ENCODE measurements at places on chromosomes 7 and 10.

GRCh38 chr10:17239345-17240085, 11.5 kb downstream of the VIM start:
- DNase-seq: no peak

DNA sequence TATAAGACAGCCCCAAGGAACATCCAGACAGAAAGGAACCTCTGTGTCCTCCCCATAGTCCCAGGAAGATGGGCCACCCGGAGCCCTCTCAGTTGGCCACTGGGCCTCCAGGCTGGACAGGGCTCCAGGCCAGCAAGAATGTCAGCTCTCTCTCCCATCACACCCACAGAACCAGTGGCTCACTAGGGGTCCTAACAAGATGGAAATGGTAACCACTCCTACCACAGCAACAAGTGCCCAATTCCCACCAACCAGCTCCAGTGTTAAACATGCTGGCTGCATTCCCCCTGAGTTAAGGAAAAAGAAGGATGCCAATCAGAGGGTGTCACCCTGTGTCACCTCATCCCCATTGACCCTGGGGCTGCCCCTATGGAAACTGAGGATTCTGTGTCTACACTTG, 333.0 kb downstream of the GRID1 start:
- no peak for DNase-seq

- DNase-seq: no peak
Measured at GRCh38 chr10:4051641-4052151, 266.7 kb upstream of the KLF6 start.

DNA sequence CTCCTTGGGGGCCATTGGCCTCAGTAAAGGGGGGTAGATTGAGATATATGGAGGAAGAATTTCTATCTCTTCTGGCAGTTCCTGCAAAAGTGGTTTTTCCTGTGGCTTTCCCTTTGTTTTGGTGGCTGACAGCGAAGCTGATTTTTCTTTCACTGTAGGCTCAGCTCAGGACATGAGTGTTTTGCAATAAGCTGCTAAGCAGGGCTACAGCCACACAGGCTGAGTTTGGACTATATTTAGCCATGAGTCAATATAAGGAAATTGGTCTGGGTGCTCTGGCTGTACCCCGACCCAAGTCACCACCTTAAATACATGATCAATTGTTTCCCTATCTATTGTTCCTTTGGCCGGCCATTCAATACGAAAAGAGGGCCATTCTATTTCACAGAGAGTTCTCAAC, 212.7 kb upstream of the KCND2 start:
- DNase-seq: peak; percentile 24

- no peak for DNase-seq
Measured at GRCh38 chr10:74738985-74739567, 87.3 kb upstream of the KAT6B start.

DNA sequence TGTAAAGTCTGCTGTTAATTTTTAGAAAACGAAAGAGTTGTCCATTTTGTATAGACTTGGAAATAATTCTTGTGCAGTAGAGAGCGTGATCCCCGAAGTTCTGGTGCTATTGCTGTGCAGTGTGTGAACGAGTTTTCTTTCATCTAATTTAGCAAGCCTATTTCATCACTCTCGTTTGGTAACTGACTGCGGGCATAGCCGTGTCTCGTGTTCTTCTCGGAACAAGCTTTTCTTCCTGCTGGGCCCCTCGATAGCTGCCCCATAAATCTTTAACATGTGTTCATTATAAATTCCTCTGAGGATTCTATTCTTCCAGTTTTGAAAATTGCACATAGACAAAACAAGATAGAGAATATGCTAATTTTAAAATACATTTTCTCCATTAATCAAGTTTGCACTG, 622.0 kb upstream of the PFKP start:
- no peak for DNase-seq

DNA sequence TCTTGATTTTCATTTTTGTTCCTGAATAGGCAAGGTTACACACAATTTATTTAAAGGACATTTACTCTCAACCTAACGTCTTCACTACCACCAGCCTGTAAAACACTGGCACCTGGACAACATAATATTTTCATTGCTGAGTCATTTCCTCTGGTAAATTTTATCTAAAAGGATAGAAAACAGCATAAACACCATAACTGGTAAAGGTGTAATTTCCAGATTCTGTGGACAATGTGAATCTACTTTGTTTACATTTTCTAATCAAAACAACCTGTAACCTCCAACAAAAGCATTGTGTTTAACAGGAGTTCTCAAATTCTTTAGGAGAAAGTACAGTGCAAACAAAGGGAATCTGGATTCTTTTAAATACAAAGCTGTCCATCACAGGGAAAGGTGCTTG, 472.0 kb upstream of the AKR1E2 start:
- no peak for DNase-seq

DNA sequence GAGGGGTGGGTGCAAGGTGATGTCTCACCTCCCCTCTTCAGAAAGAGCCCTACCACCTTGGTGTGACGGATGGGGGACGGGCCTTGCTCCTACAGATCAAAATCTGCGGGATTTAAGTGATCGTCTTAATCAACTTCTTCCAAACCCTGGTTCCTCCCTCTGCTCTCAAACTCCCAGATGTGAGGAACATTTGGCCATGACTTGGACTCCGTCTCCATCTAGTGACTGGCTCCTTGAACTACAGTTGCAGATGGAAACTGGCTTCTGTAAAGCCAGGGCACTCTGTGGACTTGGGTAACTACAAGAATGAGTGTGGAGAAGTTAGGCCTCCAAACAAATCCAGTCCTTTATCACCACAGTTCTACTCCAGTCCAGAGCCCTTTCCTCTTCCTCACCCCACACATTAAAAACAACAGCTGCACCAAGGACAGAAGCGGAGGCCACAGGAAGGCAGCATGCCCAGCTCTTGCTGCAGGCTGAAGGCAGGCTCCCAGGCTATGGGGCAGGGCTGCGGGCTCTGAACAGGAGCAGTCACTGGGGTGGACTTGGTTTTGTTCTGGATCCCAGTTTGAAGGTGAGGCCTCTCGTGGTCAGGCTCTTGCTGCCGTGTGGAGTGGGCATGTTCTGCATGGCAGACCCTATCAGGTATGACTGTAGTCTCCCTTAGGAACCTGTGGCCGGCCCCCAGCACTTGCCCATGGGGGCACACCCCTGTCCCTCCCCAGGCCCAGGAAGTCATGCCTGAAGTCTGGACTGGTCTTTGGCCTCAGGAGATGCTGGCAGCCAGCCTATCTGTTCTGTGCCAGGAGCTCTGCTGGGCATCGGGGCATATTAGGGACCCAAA, 79.4 kb downstream of the VWC2 start:
- DNase-seq: peak; percentile 47

DNA sequence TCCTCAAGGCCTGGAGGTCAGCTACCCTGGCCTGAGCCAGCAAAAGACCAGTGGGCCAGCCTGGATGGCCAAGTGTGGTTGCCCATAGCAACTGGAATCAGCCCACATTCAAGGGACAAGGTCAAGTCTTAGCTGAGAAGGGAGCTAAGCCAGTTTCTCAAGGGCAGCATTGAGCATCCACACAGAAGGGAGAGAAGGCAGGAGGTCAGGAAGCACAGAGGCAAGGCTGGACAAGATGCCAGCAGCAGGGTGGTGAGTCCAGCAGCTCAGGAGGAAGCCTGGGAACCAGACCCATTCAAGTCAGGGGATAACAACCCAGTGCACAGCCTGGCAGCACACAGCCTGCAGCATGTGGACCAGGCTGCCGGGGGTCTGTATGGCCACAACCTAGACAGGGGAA, 54.0 kb upstream of the ZMIZ1 start:
- DNase-seq: no peak

DNA sequence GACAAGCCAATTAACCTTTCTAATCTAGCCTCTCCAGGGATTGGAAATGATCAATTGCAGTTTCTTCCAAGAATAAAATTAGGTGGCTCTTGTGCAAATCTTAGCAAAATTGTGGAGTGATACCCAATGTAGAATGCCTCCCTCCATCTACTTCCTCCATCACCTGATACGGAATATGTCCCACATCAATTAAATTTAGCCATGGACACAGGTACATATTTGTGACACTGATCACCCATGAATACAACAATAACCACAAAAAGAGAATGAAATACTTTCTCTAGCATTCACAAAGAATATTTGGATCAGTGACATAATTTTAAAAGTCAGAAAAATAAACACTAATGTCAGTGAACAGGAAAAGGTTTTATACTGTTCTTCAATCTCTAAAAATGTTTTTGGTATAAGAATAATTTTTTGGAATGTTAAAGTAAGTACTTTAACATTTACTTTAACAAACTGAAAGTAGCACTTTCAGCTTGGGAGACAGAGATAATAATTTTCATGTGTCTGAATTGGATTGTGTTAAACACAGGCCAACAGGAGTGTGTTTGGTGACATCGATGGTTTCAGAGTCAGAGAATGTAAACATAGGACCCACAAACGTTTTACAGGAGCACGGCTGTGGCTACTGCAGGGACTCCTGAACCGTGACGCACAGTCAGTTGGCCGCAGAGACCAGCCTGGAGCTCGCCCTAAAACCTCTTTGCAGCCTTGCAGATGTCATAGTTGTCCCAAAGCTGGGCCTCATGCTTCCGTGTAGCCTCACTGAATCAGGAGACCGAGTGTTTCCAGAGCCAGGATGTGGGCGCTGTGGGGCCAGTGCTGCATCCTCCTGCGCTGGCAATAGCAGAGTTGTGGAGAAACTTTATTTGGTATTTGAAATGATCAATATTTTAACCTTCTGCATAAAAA, 7.2 kb downstream of the RBM20 start:
- DNase-seq: peak; percentile 70

DNA sequence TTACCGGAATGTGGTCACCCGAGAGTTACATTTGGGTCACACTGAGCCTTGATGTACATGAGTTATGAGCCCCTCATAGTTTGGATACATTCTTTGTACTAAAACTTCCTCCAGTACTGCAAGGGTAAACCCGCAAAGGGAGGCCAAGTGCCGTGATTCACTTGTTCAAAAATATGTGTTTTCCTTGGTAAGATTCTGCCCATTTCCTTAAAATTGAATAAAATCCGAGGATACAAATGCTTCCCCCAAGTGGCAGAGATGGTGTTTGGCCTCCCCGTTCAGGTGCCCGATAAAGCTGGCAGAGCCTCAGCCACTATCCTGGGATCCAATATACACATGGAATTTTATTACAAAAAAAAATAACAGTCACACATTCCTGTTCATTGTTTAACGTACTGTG, 268.3 kb downstream of the DIP2C start:
- no peak for DNase-seq

- DNase-seq: no peak
Measured at GRCh38 chr7:47531584-47532492, 50.1 kb downstream of the TNS3 start.

- DNase-seq: no peak
Measured at GRCh38 chr10:72445851-72446250, 91.1 kb upstream of the DNAJB12 start.

DNA sequence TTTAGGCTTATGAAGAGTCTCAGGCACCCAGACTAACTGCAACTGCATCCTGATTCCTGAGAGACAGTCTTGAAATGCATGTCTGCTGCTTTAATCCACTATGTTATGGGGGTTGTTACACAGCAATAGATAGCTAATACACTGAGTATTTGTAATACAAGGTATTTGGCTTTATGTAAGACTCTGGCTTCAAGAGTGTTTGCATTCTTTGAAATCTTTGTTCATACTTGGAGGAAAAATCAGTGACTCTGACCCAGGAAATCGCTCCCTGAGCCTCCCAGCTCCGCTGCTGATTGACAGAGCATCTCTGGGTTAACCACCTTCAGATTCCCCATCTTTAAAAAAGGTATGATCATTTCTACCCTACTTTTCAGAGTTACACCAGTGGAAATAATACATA, 133.9 kb downstream of the MTPAP start:
- peak; percentile 47 for DNase-seq

DNA sequence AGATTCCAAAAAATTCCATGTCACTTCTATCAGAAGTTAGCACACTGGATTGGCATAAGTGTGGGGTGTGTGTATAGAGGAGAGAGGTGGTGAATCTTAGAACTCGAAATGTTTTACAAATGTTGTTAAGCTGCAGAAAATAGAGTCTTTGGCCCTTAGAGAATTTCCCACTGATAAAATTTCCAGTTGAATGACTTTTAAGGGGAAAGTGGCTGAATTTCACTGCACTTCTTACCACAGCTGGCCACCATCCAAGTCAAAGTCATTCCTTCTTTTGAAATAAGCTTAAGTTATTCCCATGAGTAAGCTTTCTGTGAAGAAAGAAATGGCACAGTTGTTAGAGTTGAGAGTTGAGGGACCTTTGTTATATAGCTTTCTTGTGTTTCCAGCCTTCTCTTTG, 13.9 kb downstream of the VCL start:
- peak; percentile 91 for DNase-seq

- no peak for DNase-seq
Measured at GRCh38 chr7:114932991-114933390, 11.1 kb downstream of the MDFIC start.

DNA sequence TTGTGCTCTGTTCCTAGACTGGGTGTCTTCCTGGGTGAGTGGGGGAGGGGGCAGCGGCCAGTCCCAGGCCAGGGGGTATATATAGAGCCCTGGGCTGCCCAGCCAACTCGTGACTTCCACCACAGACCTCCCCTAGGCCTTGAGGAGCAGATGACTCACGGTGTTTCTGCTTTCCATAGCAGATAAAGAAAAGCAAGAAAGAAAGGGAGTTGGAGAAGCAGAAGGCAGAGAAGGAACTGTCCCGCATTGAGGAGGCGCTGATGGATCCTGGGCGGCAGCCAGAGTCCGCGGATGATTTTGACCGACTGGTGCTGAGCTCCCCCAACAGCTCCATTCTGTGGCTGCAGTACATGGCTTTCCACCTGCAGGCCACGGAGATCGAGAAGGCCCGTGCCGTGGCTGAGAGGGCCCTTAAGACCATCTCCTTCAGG, 10.1 kb downstream of the CALHM2 start:
- DNase-seq: peak; percentile 32

DNA sequence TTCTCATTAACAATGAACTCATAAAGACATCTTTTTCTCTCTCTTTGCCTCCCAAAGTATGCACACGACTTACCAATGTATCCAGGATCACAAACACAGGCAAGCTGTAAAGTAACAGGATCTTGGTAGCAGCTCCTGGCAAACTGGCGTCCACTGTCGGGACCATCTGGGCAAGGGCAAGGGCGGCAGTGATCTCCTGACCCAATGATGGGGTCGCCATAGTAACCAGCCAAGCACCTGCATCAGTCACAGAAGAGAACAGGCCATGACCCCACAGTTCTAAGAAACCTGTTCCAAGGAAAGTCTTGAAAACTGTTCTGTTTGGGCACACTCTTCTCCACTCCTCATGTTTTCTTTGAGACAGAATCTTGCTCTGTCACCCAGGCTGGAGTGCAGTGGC, 47.6 kb downstream of the LAMB1 start:
- DNase-seq: no peak

DNA sequence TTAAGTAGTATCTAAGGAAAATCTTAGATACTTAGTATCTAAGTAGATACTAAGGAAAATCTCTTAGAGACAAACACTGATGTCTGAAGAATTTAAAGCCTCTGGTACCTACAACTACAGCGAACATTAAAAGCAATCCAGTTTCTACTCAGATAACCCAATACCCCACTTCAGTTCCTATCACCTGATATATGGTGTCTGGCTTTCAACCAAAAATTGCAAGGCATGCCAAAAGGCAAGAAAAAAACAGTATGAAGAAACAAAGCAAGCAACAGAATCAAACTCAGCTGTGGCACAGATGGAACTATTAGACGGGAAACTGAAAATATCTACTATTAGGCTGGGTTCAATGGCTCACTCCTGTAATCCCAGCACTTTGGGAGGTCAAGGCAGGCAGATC, 31.1 kb downstream of the ARHGAP12 start:
- no peak for DNase-seq
